ENCODE measurements at places on chromosomes 3 and 15. TPM values are rescaled to one million over a fixed set of nuclear protein-coding genes. Genes with fewer than 3 reads are reported as not detected.

DNA sequence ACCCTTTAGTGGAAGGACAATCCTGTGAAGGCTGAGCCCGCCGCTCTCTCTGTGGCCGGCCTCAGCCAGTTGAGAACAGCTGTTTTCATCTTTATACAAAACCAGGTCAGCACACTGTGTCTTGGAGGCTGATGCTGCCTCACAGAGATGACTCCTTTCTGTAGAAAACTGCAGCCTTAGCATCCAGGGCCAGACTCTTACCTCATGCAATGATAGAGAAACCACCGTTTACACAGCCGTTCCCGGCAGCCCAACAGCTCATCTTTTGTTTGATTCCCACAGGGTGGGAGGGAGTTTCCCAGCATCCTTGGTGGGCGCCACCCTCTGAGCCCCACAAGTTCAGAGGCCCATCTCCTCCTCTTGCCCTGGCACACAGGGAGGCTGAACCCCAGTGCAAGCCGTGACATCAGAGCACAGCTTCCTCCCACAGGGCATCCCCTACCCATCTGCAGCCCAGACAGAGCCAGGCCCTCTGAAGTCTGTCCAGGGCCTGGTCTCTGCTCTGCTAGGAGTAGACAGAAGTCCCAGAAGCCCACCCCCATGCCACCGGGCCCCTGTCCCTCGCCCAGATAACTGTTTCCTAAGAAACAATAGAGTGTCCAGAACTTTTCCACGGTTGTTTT is 105.0 kb downstream of the LRRK1 start:
- peaks cover 18% of the 10 kb centered on the region for H3K4me1 ChIP-seq
- peak overlapping the region; percentile 55 for H3K27ac ChIP-seq
- peak; percentile 72 for DNase-seq
- no peak overlapping the region for H3K4me3 ChIP-seq

The ARL6 gene
- total RNA-seq: 5.7 TPM

The DPPA2 gene
- total RNA-seq: not detected

GRCh38 chr3:156668073-156668763 is 6.2 kb upstream of the TIPARP start:
- no peaks in the 10 kb centered on the region for H3K4me1 ChIP-seq
- no peaks in the 10 kb centered on the region for H3K27me3 ChIP-seq
- DNase-seq: no peak
- no peaks in the 10 kb centered on the region for H3K36me3 ChIP-seq
- no peak overlapping the region for H3K4me3 ChIP-seq

GRCh38 chr3:85475346-85475745 is 516.6 kb downstream of the CADM2 start:
- H3K27me3 ChIP-seq: no peaks in the 10 kb centered on the region
- H3K4me3 ChIP-seq: no peak overlapping the region
- H3K27ac ChIP-seq: no peak overlapping the region

Data from ovary (tissue), 10 donors.